ENCODE measurements at places on chromosomes 11 and 22.

GRCh38 chr11:128735935-128736605 lies 42.2 kb downstream of the FLI1 start:
- DNase-seq, result no peak

GRCh38 chr11:30553521-30554110 lies 32.5 kb downstream of the MPPED2 start:
- DNase-seq, result no peak

DNA sequence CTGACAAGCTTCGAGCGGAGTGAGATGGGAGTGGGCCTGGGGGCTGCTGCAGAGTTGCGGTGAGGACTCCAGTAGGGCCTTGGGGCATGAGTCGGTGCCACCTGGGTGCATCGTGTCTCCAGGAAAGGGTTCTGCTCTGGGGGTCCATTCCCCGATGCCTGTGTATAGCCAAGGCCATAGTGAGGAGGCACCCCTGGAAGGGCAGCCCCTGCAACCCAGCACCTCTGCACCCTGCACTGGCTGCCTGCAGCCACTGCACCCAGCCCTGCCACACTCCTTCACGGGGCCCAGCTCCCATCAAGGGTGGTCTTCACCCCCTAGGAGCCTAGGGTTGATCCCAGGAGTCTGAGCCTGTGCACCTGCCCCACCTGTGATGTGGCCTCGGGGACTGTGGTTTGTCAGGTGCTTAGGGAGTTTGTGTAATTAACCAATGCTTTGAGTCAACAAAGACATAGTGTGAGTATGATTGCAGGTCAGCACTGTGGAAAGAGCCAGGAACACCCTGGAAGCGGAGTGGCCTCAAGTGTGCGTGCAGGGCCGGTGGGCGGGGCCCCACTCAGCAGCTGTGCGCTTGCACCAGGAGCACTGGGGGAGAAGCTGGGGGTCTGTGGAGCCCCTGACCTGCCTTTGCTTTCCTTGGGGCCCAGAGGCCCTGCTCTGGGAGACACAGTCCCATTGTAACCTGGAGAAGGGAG lies 1299.3 kb downstream of the BRD1 start:
- no peak for DNase-seq

GRCh38 chr11:37849706-37850105 lies 1251.7 kb upstream of the RAG2 start:
- no peak for DNase-seq

- no peak for DNase-seq
Observed at GRCh38 chr22:46491946-46492345, 45.5 kb downstream of the CELSR1 start.

DNA sequence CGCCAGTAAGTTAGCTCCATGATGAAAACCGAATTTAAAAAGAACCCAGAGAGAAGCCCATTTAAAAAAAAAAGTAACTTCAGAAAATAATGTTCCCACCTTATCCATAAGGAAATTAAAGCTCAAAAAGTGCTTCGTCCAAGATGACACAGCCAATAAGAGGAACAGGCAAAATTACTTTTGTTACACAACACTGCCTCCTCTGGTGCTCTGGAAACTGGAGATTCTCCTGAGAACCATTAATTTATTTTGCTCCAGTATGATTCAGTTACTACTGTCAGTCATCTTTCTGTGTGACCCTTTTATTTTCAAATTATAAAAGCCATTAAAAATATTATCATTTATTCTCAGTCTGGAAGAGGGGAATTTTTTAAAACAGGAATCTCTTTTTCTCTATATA lies 2.0 kb downstream of the IFT27 start:
- no peak for DNase-seq

DNA sequence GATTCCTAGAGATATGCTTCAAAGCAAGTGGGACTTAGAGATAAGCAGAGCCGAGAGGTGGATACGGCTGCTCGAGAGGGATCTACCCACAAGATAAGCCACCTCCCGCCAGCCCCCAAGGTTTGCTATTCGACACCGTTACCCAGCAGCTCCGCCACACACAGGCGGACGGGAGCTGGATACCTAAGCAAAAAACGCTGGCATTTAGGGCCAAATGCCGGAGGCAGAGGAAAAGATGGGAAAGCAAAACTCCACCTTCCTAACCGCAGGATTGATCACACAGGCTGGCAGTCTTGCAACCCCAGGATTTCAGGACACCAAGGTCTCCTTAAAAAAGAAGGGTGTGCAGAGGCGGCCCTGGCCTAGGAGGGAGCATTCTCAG lies 709 bp downstream of the FTH1 start:
- peak; percentile 40 for DNase-seq

GRCh38 chr11:69122630-69123431 lies 32.9 kb upstream of the SMIM38 start:
- peak; percentile 83 for DNase-seq

GRCh38 chr11:19345519-19345847 lies 104.7 kb upstream of the E2F8 start:
- no peak for DNase-seq

- no peak for DNase-seq
Observed at GRCh38 chr11:63933459-63933858, 5.3 kb upstream of the NAA40 start.
